Occipital lobe (tissue), 3 donors: ENCODE measurements at places on chromosomes 12 and 14.

GRCh38 chr12:12210983-12211382 is 55.9 kb downstream of the LRP6 start:
- no peak for DNase-seq

DNA sequence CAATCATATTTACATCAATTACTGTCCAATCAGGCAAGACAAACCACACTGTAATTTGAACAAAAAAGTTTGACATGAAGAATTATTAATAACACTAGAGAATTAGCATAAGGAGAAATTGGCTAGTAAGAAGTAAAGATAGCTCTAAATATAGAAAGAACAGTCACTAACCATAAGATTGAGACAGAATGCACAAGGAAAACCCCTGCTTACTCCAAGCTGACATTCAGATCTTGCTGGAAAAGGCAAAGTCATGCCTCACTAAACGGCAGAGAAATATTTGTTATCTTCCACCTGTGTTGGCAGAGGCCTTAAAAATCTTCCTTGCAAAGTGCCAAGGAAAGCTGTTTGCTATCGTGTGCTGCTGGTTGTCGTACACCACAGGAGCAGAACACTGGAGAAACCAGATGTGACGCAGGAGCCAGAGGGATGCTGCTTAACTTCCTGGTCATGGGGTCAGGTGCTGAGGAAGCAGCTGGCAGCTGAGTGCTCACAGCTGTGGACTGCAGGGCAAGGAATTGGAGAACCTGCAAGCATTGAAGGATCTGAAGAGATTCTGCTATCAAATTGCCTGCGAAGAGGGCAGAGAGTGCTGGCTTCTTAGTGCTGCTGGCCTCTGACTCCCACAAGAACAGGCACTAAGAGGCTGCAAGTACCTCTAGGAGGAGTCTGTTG is 1323.3 kb downstream of the LRFN5 start:
- DNase-seq, result no peak

GRCh38 chr12:51000245-51000644 is 25.9 kb downstream of the SLC11A2 start:
- no peak for DNase-seq

GRCh38 chr12:66713984-66714383 is 35.1 kb upstream of the GRIP1 start:
- no peak for DNase-seq

DNA sequence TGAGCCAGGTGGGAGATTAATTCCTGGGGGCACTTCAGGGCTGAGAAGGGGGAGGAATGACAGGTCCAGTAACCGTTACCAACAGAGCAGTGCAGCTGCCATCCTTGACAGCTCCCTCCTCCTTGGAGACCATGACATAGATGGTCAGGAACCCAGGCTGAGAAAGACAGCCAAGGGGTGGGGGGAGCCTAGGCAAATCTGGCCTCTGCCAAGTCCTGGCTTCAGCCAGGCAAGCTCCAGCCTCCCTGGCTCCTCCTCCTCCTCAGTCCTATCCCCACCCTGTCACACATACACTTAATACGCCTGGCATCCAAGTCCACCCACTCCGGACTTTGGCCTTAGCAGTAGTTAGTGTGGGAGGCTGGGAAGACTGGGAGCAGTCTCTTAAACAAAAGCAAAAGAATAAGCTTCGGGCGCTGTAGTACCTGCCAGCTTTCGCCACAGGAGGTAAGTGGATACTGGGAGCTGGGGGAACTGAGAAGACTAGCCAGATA is at the start of gene RDH5:
Gene RDH5, plus strand, starts transcription at position 323 of the 494 bp plus-strand sequence. CDS start 792 bp downstream, outside the sequence.
- no peak for DNase-seq

- no peak for DNase-seq
These were observed 101.9 kb downstream of the SETD3 start for GRCh38 chr14:99378782-99379214.
